EH (cell line): ENCODE measurements at places on chromosomes 5 and 9.

DNA sequence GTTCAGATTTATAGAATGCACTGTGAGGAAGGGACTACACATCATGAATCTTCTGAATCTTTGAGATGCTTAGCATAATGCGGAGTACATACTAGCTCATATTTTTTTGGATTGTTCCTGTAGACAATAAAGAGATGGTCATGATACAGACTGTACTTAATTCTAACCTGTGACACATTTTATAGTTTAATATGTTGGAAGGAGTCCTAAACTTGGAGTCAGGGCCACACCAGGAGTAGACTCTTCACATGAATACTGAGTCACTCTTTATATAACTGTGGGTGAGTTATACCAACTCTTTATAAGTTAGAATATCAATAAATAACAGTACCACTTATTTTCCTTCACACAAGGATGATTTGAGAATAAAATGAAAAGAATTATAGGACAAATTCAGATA, 16.9 kb downstream of the C9orf85 start:
- peak; percentile 63 for DNase-seq

GRCh38 chr5:34652914-34653313, 3.2 kb upstream of the RAI14 start:
- DNase-seq: peak; percentile 87

DNA sequence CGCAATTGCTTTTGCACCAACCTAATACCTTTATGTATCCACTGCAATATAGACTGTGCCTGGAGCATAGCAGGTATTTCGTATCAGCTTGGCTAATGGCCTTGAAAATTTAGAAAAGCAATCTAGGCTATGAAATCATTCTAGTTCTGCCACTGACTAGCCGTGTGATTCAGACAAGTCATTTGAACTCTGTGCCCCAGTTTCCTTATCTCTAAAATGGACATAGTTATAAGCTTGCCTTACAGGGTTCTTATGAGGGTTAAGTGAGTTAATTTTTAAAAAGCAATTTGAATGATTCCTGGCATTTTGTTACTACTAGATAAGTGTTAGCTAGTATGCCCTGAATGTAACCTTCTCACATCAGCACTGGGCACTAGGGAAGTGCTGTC, 80.5 kb upstream of the PUM3 start:
- DNase-seq: no peak

DNA sequence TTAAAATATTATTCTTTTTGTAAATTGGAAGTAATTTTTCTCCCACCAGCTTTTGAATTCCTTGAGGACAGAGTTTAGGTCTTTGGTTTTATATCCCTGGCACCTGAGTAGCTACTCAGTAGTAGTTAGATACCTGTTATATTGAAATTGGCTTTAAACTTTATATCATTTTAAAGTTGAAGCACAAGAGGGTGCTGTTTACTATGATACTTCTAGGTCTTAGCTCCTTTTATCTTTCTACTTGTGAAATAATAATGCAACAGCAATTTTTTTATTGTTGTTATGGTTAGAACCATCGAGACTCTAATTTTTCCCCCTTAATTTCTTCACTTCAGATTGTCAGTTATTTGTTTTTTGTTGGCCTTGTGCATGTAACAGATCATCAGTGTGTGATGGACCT, 46.3 kb downstream of the AP3S1 start:
- peak; percentile 36 for DNase-seq

- peak; percentile 13 for DNase-seq
Observed at GRCh38 chr5:127040796-127041520, 10.6 kb upstream of the MARCHF3 start.

GRCh38 chr5:3787604-3788003, 192.0 kb downstream of the IRX1 start:
- no peak for DNase-seq

- no peak for DNase-seq
Observed at GRCh38 chr5:149206524-149207141, 65.0 kb upstream of the AFAP1L1 start.

- no peak for DNase-seq
Observed at GRCh38 chr5:80976985-80977384, 16.8 kb downstream of the RASGRF2 start.

DNA sequence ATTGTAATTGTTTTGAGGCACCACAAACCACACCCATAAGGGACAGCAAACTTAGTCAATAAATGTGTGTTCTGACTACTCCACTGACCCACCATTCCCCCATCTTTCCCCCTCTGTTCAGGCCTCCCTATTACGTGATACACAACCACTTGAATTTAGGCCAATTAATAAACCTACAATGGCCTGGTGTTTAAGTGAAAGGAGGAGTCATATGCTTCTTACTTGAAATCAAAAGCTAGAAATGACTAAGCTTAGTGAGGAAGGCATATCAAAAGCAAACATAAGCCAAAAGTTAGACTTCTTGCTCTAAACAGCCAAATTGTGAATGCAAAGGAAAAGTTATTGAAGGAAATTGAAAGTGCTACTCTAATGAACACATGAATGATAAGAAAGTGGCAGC, 14.6 kb downstream of the ZBTB43 start:
- no peak for DNase-seq

GRCh38 chr9:78881295-78881694, 584.4 kb downstream of the PSAT1 start:
- no peak for DNase-seq

GRCh38 chr5:116876240-116876840, 301.7 kb upstream of the SEMA6A start:
- no peak for DNase-seq

DNA sequence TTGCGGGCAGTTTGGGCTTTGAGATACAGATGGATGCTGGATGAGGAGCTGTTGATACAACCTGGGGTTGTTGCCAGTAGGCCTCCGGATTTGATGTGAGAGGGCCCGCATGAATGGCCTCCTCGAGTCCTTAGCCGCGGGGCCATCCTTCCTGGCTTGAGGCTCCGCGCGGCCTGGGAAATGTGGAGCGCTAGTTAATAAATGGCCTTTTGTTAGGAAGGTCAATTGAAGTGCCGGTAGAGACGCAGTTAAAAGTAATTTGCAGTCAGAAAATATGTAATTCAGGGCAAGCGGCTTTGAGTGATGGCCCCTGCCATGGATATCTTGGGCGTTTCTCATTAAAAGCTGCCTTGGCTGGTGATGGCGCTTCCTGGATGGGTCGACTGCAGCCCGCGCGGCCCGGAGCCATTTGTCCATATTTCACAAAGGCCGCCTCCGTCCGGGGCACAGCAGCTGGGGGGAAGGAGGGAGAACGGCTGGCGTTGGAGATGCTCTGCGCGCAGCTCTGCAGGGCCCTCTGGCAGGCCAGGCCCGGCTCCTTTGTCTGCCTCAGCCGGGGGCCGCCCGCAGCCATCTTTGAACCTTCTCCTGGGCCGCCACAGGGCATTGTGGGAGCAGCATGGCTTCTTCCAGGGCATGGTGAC, 11.2 kb downstream of the MVB12B start:
- DNase-seq: no peak

GRCh38 chr9:101737705-101738565, 512 bp downstream of the GRIN3A start:
- DNase-seq: no peak

- no peak for DNase-seq
Observed at GRCh38 chr5:154385236-154385512, 60.6 kb upstream of the SAP30L start.

DNA sequence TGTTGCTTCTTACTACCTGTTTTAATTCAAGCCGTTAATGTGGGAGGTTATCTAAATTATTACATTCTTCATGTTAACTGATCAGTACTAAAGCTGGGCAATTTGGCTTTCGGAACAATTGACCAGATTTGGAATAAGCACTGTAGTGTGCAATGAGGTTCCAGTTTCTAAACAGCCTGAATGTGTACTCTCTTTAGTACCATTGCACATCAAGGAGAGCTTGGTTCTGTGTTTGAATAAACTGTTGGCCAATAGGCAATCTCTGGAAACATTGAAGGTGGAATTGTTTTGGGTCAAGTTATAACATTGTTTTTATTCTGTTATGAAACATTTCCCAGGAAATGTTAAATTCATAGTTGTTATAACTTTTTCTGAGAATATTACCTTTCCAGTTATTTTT, 105.2 kb downstream of the PBX3 start:
- no peak for DNase-seq

DNA sequence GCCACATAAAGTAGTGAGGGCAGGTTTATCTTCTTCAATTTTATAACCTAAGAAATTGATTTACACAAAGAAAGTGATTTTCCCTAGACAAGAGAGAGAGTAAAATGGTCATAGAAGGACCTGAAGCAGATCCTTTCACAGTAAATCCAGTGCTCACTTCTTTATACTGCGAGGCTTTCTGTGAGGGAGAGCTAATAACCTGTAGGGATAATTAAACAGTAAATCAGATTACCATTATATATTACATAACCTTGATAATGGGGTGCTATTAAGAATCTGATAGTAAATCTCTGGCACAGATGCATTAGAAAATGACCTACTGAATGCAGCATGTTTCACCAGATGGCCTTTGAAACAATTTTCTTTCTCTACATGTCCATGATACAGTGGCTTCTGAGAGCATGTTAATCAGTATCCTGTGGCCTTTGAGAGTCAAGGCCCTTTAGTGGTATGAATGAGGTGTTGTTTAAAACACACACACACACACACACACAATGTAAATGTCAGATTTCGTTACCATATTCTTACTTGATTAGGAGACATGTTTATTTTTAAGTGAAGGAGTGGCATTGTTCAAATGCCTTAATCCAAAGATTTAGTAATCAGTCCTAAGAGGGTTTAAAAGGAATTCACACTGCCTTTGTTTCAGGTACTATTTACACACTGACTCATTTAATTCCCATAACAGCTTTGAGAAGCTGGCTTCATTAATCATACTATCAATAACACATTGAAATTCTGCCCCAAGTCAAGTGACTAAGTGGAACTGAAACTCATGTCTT, 124.7 kb downstream of the ALDH1A1 start:
- peak; percentile 16 for DNase-seq

DNA sequence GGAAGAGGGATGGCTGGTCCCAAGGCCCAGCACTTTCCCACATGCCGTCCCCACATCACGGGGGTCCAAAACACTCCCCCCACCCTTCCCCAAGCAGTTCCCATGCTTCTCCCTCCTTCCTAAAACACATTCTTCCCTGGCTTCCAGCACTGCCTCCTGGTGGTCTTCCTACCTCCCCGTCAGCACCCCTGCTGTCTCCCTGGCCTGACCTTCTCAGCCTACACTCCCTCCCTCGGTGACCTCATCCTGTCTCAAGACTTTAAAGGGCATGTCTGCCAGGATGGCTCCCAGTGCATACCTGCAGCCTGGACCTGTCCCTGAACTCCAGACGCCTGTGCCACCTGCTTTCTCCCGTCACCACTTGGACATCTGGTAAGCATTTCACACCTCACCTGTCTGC, 4.3 kb upstream of the NCS1 start:
- no peak for DNase-seq

DNA sequence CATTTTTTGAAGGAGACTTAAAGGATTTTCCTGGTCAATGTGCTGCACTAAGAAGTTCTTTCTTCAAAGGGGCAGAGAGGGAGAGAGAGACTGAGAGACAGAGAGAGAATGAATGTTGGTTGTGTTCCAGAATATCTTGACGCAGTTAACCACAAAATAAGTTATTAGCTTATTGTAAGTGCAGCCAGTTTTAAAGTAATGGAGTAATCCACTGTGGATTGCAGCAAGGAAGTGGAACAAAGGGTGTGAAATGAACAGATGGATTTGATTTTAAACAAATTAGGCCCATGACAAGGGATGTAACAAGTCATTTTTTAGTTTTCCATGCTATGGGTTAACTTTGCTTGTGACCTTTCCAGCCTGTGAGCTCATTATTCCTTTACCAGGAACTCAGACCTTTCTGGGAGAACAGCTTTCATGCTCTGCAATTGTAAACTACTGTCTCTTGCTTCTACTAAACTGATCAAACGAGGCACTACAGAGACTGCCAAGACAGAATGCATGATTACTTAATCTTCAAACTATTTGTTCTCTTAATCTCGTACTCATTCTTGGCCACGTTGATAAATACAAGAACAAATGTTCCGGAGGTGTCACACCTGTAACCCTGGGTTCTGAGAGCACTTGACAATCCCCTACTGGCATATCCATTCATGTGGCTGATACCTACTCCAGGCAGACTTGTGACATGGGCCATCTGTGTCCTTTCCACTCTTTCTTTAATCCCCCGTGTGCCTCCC, 131.1 kb downstream of the TLE1 start:
- DNase-seq: peak; percentile 91

DNA sequence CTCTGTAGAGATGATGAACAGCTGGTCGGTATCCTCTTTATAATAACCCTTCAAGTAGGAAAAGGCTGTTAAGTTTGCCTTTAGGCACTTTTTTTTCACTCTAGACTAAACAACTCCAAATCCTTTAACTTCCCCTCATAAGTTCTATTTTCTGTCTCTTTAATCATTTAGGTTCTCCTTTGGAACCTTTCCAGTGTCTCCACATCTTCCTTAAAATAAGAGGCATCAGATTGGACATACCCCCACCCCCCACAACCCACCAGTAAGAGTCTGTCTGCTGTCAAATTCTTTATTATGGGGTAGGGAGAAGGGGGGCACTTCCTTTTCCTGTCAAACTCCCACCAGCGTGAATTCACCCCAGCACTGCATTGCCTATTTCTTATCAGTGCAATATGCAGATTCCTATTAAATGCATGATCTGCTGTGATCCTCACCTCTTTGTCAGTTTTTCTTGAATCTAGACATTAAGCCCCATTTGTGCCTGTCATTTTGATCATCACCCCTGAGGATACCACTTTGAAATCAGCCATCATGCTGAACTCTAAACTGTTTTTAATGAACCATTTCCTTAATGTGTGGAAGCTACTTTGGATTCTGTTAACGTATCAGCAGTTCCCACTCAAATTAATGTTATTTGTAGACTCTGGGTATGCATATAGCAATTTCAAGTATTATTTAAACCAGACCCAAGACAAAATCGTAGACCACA, 212.2 kb downstream of the PDZD2 start:
- no peak for DNase-seq

GRCh38 chr5:149399775-149400174, 20.7 kb upstream of the IL17B start:
- peak; percentile 44 for DNase-seq

DNA sequence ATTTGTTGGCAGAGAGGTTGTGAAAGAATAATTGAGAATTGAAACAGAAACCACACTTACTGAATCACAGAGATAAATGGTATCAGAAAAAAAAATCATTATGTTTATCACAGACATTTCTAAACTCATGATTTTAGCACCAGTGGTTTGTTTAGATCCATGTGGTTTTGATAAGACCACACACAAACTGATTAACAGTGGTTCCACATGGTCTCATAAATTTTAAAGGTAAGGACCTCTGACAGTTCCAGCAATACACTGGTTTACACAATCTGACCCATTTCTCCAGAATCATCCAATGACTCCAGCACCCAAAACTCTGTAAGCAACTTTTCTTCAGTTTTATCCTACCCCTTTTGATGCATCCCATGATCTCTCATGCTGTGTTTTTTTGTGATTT, 261.2 kb downstream of the ANXA1 start:
- DNase-seq: no peak

- peak; percentile 21 for DNase-seq
Observed at GRCh38 chr5:150989695-150990094, 30.7 kb upstream of the GPX3 start.

GRCh38 chr9:37812773-37813379, 12.3 kb downstream of the DCAF10 start:
- no peak for DNase-seq
